ENCODE measurements at places on chromosomes 16 and 17.
A peak's percentile ranks its signal among the peaks of the same experiment; 100 is the strongest.

DNA sequence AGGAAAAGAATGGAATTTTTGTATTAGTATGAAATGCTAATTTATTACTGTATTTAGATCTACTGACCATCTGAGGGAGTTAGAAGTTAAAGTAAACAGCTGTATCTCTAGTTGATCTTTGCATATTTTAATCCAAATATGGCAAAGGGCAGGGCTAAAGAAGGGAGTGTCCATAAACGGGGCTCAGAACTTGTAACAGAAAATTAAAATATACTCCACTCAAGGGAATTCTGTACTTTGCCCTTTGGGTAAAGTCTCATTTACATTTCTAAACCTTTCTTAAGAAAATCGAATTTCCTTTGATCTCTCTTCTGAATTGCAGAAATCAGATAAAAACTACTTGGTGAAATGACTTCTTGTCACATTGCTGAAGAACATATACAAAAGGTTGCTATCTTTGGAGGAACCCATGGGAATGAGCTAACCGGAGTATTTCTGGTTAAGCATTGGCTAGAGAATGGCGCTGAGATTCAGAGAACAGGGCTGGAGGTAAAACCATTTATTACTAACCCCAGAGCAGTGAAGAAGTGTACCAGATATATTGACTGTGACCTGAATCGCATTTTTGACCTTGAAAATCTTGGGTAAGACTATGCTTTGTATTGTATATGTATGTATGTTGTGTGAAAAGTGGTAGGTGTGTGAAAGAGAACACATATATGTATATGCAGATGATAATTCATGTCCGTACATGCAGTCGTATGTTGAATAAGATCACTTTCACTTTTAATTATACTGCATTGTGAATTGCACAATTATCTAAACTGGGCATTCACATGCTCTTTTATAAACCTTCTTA is at the start of gene ASPA:
Gene ASPA (plus strand): TSS at position 186 of the 799 bp plus-strand sequence. CDS start 163 bp downstream, at position 349.
- no peak for DNase-seq

GRCh38 chr16:54998834-54999233 is 68.2 kb downstream of the IRX5 start:
- no peak for DNase-seq

DNA sequence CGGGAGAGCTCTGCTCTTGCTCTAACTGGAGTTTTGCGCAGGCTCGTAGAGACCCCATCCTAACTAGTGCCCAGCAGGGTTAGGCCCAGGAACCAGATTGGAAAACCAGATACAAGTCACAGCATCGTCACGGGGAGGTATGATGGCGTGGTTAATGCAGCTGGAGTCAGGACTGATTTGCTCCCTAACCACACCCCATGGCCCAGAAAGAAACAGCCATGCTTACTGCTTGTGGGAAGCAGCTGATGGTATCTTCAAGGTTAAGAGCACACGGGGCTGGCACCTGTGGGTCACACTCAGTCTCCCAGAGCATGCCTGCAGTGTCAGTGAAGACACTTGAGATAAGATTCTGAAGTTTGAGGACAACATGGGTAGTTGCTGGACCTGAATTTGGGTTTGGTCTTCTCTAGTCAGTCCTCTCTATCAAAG is 60.2 kb downstream of the WIPI1 start:
- DNase-seq: no peak

DNA sequence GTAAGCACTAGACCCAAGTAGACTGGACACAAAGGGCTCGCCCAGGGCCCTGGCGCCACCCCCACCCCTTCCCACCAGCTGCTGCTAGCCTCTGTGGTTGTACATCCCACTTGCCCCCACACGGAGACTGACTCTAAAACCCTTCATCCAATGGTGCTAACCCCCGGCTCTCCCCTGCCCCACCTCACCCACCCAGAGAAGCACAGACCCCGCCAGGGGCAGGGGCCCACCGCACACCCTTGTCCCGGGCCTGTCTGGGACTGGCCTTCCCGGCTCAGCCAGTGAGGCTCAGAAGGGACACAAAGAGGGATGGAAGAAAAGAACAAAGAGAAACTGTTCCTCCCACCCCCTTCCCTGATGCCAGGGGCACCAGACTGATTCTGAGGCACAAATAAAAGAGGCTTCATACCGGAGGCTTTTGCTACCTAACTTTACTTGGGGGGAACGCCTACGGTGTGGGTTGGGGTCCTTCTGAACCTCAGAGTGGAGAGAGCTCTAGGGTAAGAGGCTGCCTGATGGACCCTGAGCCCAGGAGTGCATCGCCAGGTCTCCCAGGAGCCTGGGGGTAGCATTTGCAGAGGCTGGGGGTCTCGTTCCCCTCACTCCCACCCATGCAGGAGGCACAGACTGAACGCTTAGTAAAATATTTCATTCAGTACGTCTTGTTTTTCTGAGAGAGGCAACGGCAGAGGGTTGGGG is 8.2 kb downstream of the CORO6 start:
- DNase-seq: no peak

GRCh38 chr17:32747856-32748255 is 129.1 kb downstream of the MYO1D start:
- no peak for DNase-seq

DNA sequence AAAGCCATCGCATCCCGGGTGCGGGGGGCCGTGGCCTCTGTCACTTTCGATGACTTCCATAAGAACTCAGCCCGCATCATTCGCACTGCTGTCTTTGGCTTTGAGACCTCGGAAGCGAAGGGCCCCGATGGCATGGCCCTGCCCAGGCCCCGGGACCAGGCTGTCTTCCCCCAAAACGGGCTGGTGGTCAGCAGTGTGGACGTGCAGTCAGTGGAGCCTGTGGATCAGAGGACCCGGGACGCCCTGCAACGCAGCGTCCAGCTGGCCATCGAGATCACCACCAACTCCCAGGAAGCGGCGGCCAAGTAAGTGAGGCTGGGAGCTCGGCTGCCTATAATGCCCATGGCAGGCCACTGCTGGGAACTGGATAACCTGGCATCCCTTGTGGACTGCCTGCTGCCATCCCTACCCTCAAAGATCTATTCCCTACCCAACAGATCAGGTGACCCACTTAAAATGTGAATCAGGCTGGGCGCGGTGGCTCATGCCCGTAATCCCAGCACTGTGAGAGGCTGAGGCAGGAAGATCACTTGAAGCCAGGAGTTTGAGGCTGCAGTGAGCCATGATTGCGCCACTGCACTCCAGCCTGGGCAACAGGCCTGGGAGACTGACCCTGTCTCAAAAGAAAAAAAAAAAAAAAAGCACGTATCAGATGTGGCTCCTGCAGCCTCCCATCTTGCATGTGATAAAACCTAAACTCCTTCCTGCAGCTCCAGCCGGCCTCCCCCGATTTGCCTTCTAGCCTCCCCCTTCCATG is 18.3 kb downstream of the CDIPT start:
- no peak for DNase-seq

GRCh38 chr16:5642436-5642835 is 544.8 kb upstream of the EEF2KMT start:
- DNase-seq: no peak

DNA sequence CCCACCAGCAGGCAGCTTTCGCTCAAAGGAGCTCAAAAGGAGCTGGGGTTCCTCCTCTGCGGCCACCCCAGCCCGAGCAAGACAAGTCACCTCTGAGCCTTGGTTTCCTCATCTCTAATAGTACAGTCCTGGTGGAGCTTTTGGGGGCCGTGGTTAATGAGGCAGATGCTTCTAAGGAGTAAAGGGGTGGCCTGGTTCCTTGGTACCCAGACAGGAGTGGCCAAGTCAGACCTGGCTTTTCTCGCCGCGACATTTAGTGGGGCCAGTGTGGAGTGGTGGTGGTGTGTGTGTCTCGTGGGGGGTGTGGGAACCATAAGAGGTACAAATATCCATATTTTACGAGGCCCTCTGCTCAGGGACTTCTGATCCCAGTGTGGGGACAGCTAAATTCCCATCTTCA is 6.7 kb downstream of the FOXF1 start:
- DNase-seq: no peak

GRCh38 chr17:74271281-74271680 is 2.8 kb upstream of the DNAI2 start:
- DNase-seq: peak; percentile 30

- no peak for DNase-seq
These were observed 42.9 kb upstream of the C16orf78 start for GRCh38 chr16:49330562-49331201.

GRCh38 chr17:38547444-38547843 is 58.3 kb downstream of the SRCIN1 start:
- DNase-seq: no peak

GRCh38 chr16:85594978-85595661 is 18.0 kb upstream of the GSE1 start:
- DNase-seq: no peak

DNA sequence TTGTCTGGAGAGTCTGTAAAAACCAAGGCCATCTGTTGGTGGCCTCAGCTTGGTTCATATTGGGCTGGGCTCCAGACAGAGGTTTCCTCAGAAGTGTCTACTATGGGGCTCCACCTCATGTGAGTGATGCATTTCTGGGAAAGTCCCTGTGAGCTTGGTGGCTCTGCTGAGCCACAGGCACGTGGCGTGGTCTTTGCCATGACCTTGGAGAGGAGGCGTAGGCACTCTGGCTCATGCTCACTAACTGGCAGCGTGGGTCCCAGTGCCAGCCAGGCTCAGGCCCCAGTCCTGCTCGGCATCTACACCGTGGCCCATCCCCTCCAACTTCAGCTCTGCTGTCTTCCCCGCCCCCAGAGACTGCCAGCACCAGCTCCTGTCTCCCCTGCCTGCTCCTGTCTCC is 10.7 kb upstream of the SMTNL2 start:
- no peak for DNase-seq

GRCh38 chr17:70310221-70310672 is 140.9 kb downstream of the KCNJ2 start:
- DNase-seq: no peak

GRCh38 chr17:17971431-17972125 is 622 bp downstream of the TOM1L2 start:
- no peak for DNase-seq

GRCh38 chr17:42814633-42815399 is 9.3 kb downstream of the BECN1 start:
- no peak for DNase-seq

DNA sequence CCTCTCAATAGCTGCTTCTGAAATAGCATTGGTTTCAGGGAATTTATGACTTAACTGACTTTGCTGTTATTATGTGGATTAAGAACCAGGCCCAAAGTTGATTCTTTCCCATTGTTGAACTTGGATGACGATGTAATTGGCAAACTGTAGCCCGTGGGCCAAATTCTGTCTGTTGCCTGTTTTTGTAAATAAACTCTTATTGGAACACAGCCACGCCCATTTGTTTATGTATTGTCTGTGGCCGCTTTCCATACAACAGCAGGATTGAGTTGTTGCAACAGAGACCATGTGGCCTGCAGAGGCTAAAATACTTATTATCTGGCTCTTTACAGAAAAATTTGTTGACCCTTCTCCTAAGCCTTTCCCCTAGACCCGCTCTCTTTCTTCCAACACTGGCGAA is 31.6 kb downstream of the NTN1 start:
- no peak for DNase-seq

GRCh38 chr16:11138769-11139325 is 117.2 kb downstream of the SOCS1 start:
- DNase-seq: no peak

DNA sequence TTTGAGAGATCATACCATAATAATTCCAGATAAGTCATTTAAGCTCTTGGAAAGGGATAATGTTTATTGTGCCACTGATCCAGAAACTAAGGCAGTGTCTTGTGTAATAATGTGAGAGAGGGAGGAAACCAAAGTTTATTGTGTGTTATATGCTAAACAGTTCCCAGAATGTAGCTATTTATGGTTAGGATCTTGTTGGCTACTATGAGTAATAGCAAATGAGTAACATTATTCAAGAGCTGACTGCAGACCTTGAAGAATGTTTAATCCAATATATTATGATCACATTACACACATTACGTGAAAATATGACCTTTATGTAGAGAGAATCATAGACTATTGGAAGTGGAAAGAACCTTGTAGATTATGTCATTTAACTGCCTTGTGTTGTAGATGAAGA is 139.5 kb downstream of the BCAS3 start:
- DNase-seq: no peak

GRCh38 chr16:56286809-56287208 is 95.5 kb downstream of the GNAO1 start:
- DNase-seq: no peak
